SIG-M5 (cell line): ENCODE measurements at places on chromosomes 5 and 9.

DNA sequence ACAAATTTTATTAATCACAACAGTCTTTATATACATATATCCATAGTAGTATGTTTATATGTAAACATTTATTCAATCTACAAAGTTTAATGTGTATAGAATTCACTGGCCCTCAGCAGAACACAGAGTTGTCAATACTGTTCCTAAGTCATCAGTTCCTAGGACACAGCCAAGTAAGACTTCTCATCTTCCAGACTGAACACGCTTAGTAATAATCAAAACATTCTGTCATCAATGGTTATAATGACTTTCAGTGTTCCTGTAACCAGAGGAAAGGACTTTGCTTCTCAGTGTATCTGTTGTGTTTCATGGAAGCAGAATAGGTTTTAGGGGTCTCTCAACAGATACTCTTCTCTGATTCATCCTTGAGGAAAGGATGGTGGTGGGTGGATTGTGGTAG, 82.2 kb downstream of the SMIM23 start:
- DNase-seq: no peak

DNA sequence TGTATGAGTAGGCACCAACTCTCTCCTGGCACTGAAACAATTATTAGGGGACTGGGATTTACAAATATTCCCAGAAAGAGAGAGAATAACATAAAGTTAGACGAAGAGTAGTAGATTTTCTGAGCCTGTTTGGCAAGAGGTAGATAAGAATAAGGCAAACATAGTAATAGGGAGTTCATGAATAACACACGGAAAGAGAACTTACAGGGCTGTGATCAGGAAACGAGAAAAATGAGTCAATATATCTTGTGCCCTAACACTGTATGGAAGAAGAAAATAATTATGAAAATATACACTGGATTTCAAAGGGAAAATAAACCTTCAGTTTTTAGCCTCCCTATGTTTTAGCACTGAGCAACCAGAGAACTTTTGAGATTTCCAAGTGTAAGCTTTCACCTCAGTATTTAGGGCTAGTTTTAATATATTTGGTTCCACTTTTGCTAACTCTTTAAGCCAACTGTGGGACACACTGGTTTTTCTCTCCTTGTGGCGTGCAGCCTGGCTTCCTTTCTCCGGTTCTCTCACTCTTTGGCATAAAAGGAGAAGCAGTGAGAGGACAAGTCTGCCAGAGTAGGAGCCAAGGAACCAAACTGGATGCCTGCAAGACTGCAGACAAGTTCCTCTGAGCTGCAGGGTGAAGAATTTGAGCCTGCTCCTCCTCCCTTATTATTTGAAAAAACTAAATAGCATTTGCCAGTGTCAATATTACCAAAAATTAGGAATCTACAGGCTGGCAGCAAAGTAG, 6.6 kb upstream of the KCNN2 start:
- no peak for DNase-seq

- no peak for DNase-seq
Measured at GRCh38 chr5:17343675-17344074, 126.2 kb downstream of the BASP1 start.

- no peak for DNase-seq
Measured at GRCh38 chr5:176776141-176776865, 34.1 kb upstream of the UNC5A start.

DNA sequence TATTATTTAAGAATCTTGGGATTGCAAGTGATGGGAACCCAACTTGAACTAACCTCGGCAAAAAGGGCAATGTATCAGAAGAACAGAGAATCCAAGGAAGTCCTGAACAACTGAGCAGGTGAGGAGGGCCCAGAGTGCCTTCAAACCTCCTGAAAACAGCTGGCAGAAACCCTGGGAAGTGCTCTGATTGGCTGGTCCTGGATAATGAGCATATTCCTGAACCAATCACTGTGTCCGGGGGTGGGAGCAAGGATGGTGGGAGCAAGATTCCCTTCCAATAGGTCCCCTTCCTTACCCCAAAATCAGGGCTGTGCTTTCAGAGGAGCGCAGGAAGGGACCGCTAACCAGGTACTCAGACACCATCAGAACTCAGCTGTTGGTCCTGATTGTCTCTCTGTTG, 31.9 kb upstream of the TBC1D2 start:
- no peak for DNase-seq

DNA sequence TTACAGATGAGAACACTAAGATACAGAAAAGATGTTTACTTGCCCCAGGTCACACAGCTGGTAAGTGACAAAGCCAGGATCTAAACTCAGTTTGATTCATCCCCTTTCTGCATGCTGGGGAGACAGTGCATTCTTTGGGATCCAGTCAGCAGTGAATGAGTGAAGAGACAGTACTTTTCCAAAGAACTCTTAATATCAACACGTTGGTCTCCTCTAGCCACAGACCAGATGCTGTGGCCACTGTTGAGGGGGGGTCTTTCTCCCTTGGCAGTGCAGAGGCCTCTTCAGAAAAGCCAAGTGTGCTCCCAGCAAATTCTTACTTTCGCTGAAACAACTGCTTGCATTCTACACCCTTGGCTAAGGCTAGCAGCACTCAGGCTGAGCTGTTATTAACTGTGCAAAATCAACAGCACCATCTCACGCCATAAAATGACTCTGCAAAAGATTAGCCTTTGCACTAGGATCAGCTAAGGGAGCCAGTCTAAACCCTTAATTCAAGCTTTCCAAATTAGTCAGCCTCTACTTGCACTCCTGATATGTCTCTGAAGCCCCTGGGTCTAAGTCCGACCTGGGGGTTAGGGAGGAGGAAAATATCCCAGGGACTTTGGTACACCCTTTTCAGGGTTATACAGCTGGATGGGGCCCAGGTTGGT, 4.8 kb upstream of the TMEM171 start:
- DNase-seq: no peak

DNA sequence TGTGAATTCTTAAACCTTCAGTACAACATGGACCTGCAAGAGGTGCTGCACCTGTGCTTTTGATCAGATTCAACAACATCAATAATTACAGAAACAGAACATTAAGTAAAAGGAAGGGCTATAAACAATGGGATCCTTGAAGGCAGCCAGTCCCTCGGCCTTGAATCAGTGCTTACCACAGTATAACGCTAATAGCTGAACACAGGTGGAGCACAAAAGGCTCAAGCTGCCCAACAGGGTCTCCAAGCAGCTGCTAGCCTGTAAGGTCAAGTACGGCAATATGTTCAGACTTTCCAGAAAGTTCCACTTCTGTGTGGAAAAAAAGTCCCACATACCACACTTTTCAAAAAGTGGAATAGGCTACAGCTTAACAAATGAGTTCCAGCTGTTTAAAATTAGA, 61.9 kb upstream of the ITGA1 start:
- no peak for DNase-seq

DNA sequence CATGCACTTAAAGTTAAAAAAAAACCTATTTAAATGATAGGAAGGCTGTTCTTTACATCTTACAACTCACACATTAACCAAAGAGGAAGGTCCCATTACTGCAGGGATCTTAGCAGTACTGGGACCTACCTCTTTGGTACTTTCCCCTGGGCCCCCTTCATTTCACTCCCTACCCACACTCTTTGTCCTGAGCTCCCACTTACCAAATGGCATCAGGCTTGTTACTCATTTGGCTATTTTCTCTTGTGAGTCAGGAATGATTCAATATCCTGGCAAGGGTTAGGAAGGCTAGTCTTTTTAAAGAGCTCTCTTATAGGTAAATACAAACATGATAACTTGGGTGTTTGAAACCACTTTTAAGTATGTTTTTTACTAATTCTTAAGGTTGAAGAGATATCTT, 117.4 kb upstream of the ELL2 start:
- no peak for DNase-seq

DNA sequence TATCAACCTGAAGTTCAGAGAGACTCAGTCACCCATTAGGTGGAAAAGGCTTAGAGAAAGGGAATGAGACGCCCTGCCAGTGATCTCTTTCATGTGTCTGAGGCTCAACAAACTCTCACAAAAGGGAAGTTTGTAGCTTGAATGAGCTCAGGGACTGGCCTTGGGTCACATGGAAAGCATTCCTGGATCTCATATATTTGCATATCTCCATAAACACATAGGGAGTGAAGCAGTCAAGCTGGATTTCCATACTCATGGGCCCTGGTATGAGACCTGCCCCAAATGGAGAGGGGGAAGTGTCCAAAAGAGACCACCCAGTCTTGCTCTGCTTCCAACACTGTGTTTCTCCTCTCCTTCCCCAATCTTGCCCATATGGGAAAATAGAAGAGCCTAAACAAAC, 26.4 kb upstream of the PRUNE2 start:
- DNase-seq: no peak

DNA sequence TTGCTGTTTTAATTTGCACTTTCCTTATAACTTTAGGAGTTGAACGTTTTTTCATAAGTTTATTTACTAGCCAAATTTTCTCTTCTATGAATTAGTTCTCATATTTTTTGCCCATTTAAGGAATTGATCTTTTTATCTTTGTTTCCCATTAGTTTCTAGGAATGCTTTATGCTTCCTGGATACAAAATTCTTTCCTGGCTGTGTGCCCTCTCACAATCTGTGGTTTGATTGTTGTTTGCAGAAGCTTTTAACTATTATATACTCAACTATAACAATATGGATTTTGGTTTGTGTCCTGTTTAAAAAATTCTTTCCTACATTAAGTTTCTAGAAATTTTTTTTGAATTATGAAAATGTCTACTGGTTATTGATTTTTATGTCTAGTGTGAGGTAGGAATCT, 206.3 kb downstream of the CSNK1G3 start:
- no peak for DNase-seq

GRCh38 chr5:128695791-128696530, 157.9 kb upstream of the FBN2 start:
- no peak for DNase-seq

DNA sequence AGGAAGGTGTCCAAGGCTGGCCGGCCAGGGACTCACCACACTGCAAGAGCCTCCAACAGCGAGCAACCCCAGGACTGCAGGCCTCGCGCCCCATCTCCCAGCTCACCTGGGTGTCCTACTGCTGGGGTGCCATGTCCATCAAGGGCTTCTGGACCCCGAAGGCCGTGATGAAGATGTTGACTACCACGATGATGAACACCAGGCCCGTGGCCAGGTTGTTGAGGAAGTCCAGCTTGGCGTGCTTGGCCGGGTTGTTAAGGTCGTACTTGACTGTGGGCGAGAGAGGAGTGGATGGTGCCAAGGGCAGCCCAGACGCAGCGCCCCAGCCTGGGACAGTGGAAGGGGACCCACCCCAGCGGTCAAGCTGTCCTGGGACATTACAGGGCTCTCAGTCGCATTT, 9.3 kb downstream of the NINJ1 start:
- no peak for DNase-seq

DNA sequence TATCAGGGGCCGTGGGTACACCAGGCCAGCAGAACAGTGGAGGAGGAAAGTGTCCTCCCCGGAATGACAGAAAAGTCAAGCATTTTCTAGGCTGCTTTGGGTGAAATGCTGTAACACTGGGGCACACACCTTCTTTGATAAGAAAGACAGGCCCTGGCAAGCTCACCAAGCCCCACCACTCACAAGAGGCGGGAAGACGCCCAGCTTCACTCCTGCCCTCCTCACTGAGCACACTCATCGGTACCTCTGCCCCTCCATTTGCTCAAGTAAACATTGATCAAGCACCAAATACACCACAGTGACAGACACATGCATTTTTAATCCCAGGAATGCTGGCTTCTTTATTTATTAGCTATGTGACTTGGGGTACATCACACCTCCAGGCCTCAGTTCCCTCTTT, 43.1 kb downstream of the B4GALT1 start:
- DNase-seq: no peak

- DNase-seq: no peak
Measured at GRCh38 chr9:113781381-113781780, 94.7 kb upstream of the ZNF618 start.

DNA sequence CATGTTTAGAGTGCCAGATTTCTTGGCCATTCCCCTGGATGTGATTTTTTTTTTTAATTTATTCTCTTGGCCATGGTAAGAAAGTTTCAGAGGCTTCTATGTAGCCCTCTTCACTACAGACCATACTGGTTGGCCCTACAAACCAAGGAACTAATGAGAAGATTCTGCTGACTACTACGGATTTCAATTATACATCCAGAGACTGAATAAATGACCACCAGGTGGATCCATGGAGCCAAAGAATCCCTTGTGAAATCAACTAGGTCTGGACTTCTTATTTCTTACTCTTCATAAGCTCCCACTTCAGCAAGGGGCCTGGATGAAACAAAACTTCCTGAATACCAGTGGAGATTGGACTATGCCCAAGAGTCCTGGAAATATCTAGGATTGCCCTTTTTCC, 27.6 kb downstream of the ZNF622 start:
- no peak for DNase-seq

DNA sequence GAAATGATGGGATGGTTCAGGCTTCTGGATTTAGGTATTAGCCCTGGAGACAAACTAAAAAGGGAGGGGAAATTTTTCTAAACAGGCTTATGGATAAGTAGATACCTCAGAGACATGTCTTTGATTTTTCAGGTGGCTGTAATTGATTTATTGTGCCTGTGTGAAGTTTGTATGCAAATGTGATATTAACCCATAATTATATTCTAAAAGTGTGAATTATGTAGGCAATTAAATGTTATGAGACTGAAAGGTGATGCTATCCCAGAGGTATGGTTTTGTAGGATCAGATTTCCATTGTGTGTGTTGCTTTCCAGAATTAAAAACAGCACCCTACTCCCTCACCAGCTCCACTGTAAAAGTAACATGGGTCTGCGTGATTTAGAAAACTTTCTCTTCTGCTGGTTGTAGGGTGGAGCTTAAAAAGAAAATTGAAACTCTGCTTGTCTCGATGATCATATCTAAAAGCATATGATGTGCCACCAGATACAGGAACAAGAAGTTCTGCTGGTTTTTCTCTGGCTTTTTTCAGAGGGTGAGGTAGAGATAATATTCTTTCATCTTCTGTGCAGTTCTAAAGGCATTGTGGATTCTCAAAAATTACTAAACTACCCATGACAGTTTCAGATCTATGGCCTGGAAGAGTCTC, 71.8 kb upstream of the TAF11L2 start:
- no peak for DNase-seq

DNA sequence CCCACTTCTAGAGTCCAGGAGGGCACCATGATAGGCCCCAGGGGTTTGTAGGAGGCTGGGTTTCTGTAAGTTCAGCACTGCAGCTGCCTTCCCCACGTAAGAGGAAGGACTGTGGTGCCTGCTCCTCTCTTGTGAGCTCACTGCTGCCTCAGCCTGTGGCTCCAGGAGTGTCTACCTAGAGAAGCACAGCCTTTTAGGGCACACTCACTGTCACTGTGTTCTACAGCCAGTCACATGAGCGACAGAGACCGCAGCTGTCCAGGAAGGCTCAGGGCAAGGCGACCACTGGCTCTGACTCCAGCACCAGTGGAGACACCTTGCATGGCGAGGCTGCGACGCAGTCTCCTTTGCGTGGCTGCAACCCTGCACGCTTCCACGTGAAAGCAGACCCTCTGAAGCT, 72.8 kb downstream of the OTULIN start:
- DNase-seq: no peak

- DNase-seq: no peak
Measured at GRCh38 chr5:178673801-178674295, 47.0 kb upstream of the CLK4 start.
